Mesothelial cell of epicardium (in vitro differentiated cells): ENCODE measurements at places on chromosomes 12 and 14. TPM values are rescaled to one million over a fixed set of nuclear protein-coding genes. Genes with fewer than 3 reads are reported as not detected.

- DNase-seq: no peak
These were observed 2.4 kb upstream of the WIF1 start for GRCh38 chr12:65123435-65124063.

The CCDC196 gene
- not detected in 3 replicates for total RNA-seq

GRCh38 chr12:128554546-128555304, 269.0 kb downstream of the SLC15A4 start:
- no peak for DNase-seq

GRCh38 chr12:105444653-105445102, 114.2 kb downstream of the C12orf75 start:
- DNase-seq: no peak

The CFAP251 gene
- total RNA-seq: 6.6 to 6.9 TPM (median 6.6 TPM) in 3 replicates

The FOXG1 gene
- total RNA-seq: not detected in 3 replicates

- no peak for DNase-seq
These were observed 11.8 kb upstream of the AMN1 start for GRCh38 chr12:31740628-31741027.

The LRRC43 gene
- total RNA-seq: 3.9 to 6.6 TPM (median 4.9 TPM) in 3 replicates
